ENCODE measurements at places on chromosomes 1 and 21. TPM values are rescaled to one million over a fixed set of nuclear protein-coding genes. Genes with fewer than 3 reads are reported as not detected.

DNA sequence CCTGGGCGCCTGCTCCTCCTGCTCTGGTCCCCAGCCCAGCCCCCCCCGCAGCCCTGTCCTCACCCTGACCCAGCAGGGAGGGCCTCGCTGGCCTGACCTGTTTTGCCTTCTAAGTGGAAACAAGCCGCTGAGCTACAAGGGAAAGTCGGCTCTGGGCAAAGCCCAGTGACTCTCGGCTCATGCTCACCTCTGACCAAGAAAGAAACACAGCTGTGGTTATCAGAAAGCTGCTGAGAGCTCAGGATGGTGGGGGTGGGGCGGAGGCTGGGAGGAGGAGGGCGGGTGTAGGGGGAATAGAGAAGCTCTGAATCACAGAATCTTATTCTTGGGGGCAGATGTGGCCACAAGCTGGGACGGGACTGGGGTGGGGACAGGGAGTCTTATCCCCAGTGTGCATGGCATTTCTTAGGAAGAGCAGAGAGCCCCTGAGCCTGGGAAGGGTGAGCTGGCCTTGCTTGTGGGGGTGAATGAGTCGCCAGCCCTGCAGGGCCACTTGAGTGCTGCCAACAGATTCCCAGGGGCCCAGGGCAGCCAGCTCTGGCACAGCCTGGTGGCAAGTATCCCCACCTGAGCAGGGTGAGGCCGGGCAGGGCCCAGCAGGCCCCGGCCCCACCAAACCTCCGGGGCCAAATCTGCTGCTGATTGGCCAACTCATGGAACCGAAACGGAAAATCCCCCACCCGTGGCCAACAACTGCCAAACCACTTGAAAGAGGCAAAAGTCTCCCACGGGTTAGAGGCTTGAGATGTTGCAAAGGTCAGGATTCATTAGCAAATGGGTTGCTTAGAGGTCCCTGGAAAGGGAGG lies 120.6 kb downstream of the SPSB1 start:
- DNase-seq = no peak

DNA sequence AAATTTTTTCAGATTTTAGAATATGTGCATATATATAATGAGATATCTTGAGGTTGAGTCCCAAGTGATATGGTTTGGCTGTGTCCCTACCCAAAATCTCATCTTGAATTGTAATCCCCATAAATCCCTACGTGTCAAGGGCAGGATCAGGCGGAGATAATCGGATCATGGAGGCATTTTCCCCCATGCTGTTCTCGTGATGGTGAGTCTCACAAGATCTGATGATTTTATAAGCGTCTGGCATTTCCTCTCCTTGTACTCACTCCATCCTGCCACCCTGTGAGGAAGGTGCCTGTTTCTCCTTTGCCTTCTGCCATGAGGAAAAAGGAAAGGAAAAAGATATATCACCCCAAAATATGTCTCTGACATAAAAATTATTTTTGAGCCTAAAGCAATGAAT lies 64.6 kb downstream of the TOR3A start:
- DNase-seq = no peak

DNA sequence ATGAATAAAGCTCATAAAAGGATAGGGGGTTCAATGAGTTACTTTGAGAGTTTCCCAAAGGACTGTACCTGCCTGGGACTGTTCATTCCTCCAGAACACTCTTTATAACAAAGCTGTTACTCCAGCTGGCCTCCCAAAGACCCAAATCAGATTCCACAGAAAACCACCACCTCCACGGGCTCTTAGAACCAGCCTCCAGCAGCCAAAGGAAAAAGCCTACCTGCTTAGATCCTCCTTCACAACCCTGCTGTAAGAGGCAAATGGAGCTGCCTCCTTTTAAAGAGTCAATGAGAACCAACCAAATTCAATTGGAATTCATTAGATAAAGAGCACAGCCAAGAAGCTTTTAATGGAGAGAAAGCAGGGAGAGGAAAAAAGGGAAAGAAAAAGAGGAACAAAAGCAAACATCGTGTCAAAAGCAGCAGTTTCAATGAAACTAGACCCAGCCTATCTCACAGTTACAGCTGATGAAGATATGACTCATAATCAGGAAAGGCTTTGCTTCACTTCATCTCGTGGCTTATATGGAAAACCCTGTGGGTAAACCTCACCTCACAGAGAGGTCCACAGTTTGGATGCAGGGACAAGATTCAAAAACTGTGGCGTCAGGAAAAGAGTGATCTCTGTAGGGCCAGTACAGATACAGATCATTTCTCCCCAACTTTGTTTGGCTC lies 27.8 kb upstream of the FMO4 start:
- DNase-seq = no peak

The DMAP1 gene
- 52.9 TPM for total RNA-seq

The SPRR4 gene
- not detected for total RNA-seq

- DNase-seq = no peak
Measured at GRCh38 chr21:22263890-22264289, 1265.7 kb downstream of the NCAM2 start.

The GPR37L1 gene
- total RNA-seq = 0.44 TPM

DNA sequence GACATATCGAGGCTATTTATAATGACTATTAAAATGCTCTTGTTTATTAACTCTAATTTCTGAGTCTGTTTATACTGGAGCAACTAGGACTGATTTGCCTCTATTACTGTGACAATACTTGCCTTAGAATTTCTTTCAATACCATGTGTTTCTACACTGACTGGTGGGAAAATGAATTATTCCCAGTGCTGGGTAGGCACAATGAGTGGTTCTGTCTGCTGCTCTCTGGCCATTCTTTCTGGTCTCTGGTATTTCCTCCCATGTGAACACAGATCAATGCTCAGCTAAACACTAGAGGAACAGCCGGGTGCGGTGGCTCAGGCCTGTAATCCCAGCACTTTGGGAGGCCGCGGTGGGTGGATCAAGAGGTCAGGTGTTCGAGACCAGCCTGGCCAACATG lies 390.5 kb downstream of the PRDM2 start:
- DNase-seq = no peak

DNA sequence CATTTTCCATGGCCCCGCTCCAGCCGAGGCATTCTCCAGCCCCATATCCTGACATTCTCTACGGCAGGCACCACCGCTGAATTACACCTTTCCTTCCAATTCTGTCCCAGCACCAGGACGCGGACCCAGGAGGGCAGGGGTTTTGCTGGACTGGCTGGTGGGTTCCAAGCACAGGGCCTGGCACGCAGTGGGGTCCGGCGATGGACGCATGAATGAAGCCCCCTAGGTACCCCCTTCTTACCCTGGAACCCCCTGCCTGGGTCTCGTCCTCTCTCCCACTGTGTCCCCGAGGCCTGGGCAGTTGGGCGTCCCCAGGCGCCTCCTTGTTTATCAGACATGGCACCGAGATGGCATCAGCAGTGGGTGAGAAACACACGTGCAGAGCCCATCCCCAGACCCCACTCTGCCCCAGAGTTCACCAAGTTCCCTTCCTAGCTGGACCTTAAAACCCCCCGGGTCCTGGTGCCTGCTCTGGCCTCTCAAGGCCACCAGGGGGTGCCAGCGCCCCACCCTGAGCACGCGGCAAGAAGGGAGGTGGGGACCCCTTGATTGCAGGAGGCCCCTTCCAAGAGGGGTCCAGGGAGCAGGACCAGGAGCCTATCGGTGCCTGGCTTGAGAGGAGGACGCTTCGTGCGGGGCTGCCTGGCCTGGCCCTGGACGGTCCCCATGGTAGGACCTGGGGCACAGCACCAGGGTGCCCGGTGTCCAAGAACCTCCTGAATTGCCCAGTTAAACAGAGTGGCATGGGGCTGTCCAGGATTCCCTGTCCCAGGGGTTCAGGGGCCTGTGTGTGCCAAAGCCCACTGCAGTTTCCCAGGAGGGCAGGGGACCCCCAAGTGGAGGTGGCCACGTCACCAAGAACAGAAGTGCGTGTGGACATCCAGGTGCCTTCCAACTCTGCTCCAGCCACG lies 46.1 kb downstream of the MEGF6 start:
- no peak for DNase-seq

The CCDC28B gene
- 10.8 TPM for total RNA-seq

The ID3 gene
- total RNA-seq = 39.6 TPM

- DNase-seq = no peak
Measured at GRCh38 chr1:119964673-119965363, 68.5 kb upstream of the ADAM30 start.

GRCh38 chr1:11487196-11487751 lies 8.3 kb downstream of the DISP3 start:
- no peak for DNase-seq

DNA sequence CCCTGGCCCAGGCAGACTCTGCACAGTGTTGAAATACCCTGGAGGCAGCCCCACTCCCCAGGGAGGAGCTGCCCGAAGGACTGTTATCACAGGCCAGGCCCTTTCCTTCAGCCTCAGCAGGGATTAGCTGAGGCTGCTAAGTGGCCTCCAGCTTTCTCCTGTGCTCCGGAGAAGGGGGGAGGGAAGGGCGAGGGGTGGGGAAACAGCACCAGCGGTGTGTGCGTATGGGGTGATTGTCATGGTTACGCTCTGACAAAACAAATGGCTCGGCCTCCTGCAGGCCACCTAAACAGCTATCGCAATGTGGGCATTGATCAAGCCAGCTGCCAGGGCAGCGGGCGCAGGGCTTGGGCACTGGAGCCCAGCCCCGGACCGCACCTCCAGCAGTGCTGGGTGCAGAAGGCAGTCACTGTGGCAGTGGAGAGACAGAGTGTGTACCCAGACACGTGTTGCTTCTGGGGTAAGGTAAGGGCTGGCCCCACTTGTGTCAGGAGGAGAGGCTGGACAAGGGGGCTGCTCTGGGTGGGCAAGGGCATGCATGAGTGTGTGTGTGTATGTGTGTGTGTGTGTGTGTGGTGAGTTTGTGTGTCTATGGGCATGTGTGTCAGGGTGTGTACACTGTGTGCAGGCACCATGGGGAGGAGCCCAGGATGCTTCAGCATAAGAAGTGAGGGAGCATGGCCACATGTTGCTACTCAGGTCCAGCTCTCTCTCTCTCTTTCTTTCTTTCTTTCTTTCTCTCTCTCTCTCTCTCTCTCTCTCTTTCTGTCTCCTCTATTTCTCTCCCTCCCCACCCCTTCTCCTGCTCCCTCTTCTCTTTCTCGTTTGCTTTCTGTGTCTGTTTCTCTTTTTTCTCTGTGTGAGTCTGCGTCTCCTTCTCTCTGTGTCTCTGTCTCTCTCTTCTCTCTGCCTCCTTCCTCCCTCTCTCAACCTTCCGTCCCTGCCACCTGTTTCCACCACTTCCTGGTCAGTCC lies at the start of gene VWA5B1:
VWA5B1 (plus strand) TSS at position 252 of the 974 bp plus-strand sequence. CDS start 19,727 bp downstream, outside the sequence.
- DNase-seq = no peak

GRCh38 chr1:27967884-27968466 lies 8.2 kb downstream of the XKR8 start:
- DNase-seq = no peak

The TRIM58 gene
- not detected for total RNA-seq

- no peak for DNase-seq
Measured at GRCh38 chr1:17776426-17776825, 21.3 kb downstream of the ACTL8 start.

The MROH9 gene
- not detected for total RNA-seq

DNA sequence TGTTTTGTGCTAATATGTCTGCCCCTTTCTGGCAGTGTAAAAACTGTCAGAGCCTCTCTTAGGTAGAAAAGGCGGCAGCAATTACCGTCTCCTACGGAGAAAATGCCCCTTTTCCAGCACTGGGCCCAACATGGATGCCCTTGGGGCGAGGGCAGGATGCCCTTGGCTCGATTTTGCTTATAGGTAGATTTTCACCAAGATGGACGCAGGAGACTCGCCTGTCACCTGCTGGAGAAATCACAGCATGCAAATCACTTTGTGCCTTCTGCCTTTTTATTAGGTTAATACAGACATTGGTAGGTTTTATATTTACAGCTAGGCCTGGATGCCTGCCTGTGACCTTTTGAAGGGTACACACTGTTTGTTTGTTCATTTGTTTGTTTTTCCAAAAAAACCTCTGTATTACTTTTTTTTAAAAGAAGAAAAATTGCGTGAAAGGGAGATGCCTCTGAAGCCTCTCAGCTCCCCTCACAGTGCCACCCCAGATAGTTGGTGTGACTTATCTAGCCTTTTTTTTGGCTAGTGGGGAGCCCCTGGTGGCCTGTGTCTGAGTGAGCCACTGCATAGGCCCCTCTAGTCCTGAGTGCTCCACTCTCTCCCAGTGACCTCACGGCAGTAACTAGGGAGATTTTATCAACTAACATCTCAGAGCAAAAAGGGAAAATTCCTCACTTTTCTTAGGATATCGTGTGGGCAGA lies 2.5 kb downstream of the ATP1B1 start:
- DNase-seq = peak; percentile 42

The OR2L2 gene
- total RNA-seq = not detected

DNA sequence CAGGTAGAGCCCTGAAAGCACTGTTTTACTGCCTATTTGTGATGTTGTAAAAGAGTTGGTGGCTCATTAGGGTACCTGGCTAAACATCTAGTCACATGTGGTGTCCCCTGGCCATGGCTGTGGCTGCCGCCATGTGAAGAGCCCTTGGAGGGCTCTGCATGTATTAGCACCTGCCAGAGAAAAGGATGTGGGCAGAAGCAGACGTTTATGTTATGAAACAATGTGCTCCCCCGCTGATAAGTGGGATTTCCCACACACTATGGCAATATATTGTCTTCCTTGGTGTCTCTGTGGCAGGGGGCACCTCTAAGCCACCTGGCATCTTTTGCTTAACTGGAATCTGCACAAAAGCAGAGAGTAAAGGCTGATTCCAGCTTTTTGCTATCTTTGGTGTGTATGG lies 9.6 kb downstream of the TENT5C start:
- DNase-seq = no peak

DNA sequence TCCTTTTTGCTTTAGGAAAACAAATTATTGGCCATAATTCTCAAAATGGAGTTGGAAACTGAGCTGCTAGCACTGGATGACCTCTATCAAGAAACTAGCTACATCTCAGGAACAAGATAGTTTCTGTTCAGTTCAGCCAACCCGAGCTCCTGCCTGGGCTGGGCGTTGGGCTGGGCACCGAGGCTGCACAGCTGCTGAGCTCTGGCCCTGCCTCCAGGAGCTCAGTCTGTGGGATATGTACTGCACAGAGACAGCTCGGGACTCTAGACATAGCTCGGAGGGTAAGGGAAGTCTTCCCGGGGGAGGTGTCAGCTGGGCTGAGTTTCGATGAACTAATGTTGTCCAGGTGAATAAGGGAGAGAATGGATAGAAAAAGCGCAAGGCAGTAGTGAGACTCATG lies 24.5 kb upstream of the SLC1A7 start:
- no peak for DNase-seq

The FAM78B gene
- total RNA-seq = 0.41 TPM

DNA sequence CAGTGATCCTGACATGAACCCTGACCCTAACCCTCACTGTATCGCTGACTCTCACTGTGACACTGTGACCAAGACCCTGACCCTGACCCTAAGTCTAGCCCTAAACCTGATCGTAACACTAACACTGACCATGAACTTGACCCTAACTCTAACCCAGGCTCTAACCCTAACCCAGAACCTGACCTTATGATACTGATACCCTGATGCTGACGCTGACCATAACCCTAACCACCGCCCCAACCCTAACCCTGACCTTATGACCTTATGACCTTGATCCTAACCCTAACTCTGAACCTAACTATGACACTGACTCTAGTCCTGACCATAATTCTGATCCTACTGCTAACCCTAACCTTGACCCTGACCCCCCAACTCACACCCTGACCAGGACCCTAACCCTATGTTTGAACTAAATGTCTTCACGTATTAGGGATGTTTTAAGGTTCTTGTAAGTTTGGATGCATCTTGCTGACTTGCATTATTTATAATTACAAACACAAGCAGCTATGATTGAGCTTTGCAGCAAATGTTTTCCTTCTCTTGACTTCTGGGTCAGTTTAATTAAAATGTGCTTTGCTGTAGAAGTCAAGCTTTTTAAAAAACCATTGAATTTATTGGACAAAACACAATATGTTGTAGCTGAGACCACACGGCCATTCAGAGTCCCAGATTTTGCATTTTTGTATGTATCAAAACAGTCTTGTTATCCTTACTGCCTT lies 23.9 kb upstream of the PRSS38 start:
- DNase-seq = no peak

GRCh38 chr1:227947676-227948492 lies at the start of gene WNT9A:
Gene WNT9A (minus strand): TSS chr1:227947932. CDS start chr1:227947887, 45 bp downstream.
- no peak for DNase-seq

The SPRR3 gene
- not detected for total RNA-seq
